ENCODE measurements at places on chromosomes 2 and 18.

GRCh38 chr2:142980246-142981068, 103.0 kb downstream of the KYNU start:
- DNase-seq, result no peak

DNA sequence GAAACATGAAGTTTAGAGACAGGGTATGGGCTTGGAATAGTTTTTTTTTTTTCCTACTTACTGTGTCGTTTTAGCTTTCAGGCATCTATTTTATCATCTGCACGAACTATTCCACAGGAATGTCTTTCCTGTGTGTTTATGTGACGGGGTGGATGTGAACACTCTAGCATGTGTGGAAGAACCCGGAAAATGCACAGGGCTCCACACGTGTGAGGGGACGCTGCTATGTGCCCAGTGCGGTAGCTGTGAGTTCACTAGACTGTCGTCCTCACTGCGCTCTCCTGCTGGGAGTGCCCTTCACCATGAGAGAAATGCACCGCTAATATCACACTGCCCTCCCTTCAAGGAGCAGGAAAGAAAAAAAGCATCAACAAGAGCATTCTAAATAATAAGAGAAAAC, 250.8 kb upstream of the PXDN start:
- DNase-seq, result no peak

DNA sequence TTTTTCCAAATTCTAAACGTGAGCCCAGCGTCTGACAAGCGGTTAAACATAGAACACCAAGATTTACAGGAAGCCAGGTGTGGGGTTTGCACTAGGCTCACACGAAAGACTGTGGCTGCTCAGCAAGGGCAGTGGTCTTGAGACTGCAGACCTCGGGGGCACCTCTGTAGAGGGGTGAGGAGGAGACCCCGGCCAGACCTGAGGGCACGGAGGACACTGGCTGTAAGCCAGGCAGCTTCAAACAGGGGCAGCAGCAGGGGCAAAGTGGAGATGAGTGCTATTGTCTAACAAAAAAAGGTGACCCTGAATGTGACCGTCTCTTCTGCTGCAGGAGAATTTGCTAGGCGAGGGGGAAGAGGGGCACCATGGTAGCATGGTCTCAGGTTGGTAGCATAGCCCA, 140.3 kb downstream of the CYP26B1 start:
- no peak for DNase-seq

GRCh38 chr2:96539215-96539920, 2.8 kb downstream of the ARID5A start:
- DNase-seq, result no peak

GRCh38 chr2:64831134-64831976, 157.8 kb upstream of the SLC1A4 start:
- DNase-seq, result peak; percentile 83

- no peak for DNase-seq
Measured at GRCh38 chr2:227643990-227644551, 22.5 kb upstream of the SCYGR5 start.

DNA sequence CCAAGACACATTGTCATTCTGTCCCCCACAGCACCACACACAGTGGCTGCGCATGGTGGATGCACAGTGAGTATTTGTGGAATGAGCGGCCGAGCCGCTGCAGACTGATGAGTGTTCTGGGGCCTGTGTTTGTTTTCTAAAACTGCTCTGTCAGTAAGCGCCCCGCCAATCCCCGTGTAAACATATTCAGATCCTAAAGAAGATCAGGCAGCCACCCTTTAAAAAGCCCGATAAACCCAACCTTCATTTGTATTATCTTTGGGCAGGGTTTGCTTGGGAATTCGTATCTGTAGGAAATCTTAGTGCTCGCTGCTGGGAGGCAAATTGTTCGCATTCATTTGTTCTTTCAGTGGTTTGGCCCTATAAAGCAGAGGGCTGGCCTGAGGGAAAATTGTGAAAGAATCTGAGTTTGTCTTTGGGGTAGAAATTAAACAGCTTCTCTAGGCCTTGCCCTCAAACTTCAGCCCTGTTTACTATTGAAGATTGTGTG, 68.6 kb downstream of the TGOLN2 start:
- no peak for DNase-seq

GRCh38 chr2:186977433-186978045, 128.6 kb upstream of the ZSWIM2 start:
- no peak for DNase-seq

DNA sequence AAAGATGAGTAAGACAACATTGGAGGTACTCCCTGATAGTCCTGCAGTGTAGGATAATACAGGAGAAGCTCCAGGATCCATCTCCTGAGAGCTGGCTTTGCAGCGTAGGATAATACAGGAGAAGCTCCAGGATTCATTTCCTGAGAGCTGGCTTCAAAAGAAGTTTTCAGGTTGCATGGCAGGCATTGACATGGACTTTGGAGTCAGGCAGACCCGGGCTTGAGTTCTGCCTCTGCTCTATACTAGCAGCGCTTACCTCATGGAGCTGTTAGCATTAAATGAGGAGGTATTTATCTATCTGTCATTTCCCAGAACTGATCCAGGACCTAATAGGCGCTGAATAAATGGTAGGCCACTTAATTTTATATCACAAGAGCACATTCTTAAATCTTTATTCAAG, 97.8 kb downstream of the FMNL2 start:
- no peak for DNase-seq

GRCh38 chr18:37243741-37244140, 321.9 kb downstream of the CELF4 start:
- no peak for DNase-seq

GRCh38 chr2:168678153-168678853, 124.1 kb upstream of the NOSTRIN start:
- DNase-seq, result no peak

GRCh38 chr18:45355944-45356520, 259.2 kb upstream of the SLC14A2 start:
- DNase-seq, result no peak

DNA sequence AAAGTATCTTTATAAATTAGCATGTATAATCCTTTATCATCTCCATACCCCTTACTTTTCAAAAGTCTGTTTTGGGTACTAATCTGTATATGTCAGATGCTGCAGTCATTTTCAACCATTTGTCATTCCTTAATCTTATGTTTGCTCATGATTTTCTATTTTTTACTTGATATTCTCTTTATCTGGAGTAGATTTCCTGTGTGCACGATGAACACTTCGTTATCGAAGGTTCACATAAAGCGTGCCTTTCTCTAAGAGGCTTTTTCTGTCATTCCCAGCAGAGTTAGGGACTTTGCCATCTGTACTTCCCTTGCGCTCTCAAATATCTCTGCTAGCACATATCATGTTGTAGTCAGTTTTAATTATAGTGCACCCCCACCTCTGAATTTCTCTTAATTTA, 123.2 kb downstream of the BIRC6 start:
- DNase-seq, result no peak

- no peak for DNase-seq
Measured at GRCh38 chr18:59631583-59632181, 65.5 kb downstream of the CCBE1 start.

DNA sequence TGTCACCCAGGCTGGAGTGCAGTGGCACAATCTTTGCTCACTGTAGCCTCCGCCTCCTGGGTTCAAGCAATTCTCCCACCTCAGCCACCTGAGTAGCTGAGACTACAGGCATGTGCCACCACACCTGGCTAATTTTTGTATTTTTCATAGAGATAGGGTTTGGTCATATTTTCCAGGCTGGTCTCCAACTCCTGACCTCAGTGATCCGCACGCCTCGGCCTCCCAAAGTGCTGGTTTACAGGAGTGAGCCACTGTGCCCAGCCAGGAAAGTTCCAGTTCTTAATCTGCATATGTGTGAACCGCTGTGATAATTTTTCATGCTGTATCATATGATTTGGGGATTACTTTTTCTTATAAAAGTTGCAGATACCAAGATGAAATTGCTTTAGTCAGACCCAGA, 14.6 kb upstream of the PPP4R1 start:
- DNase-seq, result no peak

- peak; percentile 59 for DNase-seq
Measured at GRCh38 chr18:24118750-24119577, 19.9 kb upstream of the CABYR start.

DNA sequence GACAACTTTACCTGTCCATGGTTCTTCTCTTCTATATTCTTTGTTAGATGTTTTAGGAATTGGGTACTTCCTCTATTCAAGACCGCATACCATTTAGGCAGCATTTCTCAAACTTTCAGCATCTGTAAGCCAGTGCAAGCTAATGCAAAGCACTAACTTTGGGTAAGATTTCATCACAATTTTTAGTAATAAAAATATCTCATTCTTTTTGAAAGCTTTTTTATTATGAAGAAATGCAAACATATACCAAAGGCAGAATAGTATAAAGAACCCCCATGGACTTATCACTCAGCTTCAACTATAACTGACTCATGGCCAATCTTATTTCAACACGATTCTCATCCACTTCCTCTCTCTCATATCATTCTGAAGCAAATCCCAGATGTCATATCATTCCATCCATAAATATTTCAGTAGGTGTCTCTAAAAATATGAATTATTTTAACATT, 32.9 kb downstream of the INO80C start:
- DNase-seq, result no peak

DNA sequence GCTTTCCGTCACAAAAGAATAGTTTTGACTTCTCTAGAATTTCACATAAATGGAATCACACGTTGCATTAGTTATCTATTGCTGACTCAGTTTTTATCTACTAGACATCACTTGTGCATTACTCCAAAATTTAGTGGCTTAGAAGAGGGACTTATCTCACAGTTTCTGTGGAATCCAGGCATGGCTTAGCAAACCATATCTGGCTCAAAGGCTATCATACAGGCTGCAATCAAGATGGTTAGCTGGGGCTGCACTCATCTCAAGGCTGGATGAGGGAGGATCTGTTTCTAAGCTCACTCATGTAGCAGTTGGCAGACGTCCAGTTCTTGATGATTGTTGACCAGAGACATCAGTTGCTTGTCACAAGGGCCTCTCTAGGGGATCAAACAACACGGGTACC, 6.6 kb upstream of the DSC3 start:
- DNase-seq, result no peak

- no peak for DNase-seq
Measured at GRCh38 chr2:195606179-195606578, 50.8 kb upstream of the SLC39A10 start.

DNA sequence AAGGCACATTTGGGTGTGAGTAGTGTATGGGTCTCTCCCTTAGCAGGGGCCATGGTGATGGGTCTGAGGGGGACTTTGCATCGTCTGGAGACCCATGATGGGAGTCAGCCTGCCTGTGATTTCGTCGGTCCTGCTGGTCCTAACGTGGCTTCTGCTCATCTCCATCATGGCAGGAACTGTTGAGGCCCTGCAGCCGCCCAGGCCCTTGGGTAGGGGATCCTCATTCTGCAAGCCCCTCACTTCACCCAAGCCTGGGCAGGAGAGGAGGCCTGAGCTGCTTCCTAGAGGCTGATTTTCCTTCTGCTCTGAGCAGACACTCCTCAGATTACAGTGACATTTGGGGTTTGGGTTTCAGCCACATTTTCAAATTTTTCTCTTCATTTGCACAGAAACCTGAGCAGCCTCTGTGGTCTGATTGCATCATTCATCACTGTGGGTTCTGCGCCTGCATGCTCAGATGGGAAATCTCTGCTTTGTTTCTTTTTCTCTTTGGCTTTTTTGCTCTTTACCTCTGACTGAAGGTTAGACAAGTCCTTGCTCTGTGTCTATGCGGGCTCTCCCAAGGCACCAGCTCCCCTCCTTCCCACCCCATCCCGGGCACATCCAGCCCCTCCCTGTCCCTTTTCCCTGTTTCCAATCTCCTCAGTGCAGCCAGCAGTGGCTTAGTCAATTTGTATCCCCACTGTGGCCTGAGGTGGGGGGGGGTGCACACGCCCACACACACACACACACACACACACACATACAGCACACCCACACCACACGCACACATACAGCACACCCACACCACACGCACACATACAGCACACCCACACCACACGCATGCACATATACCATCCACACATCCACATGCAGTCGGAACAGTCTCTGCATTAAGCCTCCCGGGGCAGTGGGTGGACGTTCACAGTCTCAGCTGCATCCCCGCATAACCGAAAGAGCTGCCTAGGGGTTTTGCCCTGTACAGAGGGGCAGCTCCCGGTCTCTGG, 305.4 kb upstream of the HS6ST1 start:
- DNase-seq, result no peak

- DNase-seq, result no peak
Measured at GRCh38 chr18:31791817-31792579, 31.3 kb upstream of the SLC25A52 start.

DNA sequence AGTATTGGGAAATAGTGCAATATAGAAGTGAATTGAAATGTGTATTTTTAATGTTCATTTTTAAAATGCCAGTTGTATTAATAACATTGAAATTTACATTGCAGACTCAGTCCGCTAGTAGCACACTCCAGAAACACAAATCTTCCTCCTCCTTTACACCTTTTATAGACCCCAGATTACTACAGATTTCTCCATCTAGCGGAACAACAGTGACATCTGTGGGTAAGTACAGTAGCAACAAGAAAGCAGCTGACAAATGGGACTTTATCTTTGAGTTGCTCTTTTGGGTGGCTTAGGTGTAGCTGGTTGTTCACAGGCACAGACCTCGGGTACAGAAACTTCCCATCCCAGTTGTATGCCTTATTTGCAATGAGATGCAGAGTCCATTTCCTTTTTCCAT, 118.2 kb upstream of the IL1R2 start:
- DNase-seq, result no peak

Data from stimulated activated CD8-positive, alpha-beta memory T cell treated with anti-CD3 and anti-CD28 coated beads, Interleukin-2, amount 100 ng/mL, for 48 hours (primary cell).